ENCODE measurements at places on chromosomes 11 and 22. TPM values are rescaled to one million over a fixed set of nuclear protein-coding genes. Genes with fewer than 3 reads are reported as not detected.

DNA sequence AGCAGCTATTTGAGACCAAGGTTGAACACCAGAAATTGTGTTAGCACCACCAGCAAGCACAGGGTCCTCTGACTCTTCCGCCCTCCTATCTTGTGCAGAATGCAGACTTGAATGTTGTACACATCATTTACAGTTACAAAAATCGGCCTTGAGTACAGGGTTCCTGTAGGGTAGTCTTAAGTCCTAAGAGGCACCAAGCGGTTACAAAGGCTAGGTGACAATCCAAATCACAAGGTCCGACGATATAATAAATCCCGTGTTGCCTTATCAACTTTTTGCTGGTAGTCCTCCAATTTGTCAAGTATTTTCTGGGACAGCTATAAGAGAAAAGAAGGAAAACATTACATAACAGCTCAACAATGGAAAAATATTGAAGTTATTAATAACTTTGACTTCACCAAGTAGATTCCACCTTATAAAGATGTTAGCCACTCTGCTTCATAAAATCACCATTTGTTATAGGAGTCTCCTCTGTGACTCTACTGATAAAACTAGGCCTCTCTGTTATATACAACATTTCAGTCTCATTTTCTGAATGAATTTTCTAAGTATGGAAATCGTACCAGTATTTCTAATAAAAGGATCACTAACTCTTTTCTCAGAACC, 11.8 kb upstream of the FNBP4 start:
- H3K36me3 ChIP-seq, result peaks cover 80% of the 10 kb centered on the region
- no peak overlapping the region for H3K4me3 ChIP-seq
- peak overlapping the region; percentile 81 for H3K27ac ChIP-seq

DNA sequence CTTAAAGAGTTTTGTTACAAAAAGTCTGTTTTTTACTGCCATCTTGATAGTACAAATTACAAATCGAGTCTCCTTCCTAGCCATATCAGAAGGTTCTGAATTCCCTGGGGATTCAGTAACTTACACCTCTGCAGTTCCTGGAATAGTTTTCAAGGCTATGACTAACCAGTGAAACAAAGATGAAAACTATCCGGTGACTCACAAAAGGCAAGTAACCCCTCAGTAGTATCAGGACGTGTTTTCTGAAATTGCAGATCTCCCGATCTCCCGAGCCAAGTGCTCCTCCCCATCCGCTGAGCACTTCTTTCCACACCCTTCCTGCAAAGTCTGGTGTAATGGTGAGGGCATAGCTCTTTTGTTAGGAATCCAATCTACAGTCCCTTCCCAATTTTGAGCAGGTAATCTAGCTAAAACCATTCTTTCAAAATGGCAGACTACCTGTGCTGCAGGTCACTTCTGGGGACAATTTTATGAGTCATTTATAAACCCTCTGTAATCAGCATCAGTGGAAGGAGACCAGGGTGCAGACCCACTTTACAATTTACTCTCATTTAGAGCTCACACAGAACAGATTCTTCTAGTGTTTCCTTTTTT, 7.7 kb downstream of the E2F8 start:
- H3K27me3 ChIP-seq, result no peaks in the 10 kb centered on the region
- DNase-seq, result no peak
- no peak overlapping the region for H3K4me3 ChIP-seq
- peaks cover 29% of the 10 kb centered on the region for H3K4me1 ChIP-seq
- H3K27ac ChIP-seq, result no peak overlapping the region

DNA sequence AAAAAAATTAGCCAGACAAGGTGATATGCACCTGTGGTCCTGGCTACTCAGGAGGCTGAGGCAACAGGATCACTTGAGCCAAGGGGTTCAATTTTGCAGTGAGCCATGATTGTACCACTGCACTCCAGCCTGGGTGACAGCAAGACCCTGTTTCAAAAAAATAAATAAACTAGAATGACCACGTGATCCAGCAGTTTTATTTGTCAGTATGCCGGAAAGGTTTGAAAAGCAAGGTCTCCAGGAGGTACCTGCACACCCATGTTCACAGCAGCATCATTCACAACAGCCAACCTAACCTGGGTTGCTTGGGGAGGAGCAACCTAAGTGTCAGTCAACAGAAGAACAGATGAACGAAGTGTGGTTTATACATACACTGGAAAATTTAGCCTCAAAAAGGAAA, 78.7 kb upstream of the SEPTIN5 start:
- peaks cover 6% of the 10 kb centered on the region for H3K27me3 ChIP-seq
- H3K4me1 ChIP-seq, result no peaks in the 10 kb centered on the region
- no peak overlapping the region for H3K27ac ChIP-seq

DNA sequence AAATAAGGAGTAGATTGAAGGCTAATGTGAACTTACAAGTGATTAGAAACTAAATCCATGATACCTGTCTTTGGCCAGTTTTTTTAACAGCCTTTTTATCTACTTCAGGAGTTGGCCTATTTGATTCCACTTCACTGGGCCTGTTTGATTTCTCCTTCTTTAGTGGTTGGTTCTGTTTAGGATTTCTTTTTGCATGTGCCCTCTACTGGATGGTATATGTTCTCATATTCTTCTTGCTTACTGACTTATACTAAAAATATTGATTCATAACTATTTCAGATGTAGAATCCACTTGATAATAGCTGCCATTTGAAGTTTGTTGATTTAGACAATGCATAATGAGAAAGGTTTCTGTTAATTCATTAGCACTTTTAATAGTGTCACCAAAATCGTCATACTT, 53.9 kb downstream of the USP47 start:
- no peak overlapping the region for H3K27ac ChIP-seq
- no peaks in the 10 kb centered on the region for H3K27me3 ChIP-seq
- H3K36me3 ChIP-seq, result peaks cover 66% of the 10 kb centered on the region
- no peak for DNase-seq
- H3K4me1 ChIP-seq, result peaks cover 6% of the 10 kb centered on the region
- H3K4me3 ChIP-seq, result no peak overlapping the region

HTR3B gene
- total RNA-seq, result not detected

UCP2 gene
- 23.4 TPM for total RNA-seq

SPON1 gene
- 9.4 TPM for total RNA-seq

OR8G5 gene
- not detected for total RNA-seq
